ENCODE measurements at places on chromosomes 16 and 17.

- DNase-seq: no peak
Measured at GRCh38 chr17:12613566-12613965, 52.1 kb upstream of the MYOCD start.

DNA sequence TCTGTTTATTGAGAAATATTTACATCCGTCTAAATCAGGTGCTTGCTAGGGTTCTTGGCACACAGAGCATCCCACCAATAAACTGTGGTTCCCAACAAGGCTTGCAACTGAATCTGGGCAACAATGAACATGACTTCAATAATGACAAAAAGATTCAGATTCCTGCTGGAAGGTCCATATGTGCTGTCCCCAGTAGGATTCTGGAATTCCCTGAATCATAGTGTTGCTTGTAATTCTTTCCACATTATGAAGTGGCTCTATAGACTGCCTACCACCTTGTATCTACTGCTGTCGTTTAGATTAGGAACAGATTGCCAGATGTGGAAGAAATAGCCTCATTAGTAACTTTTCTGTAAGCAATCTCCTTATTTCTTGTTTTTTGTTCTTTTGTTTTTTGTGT lies 265.9 kb downstream of the WWOX start:
- DNase-seq: no peak

GRCh38 chr16:69241926-69242325 lies 55.0 kb downstream of the SNTB2 start:
- no peak for DNase-seq

DNA sequence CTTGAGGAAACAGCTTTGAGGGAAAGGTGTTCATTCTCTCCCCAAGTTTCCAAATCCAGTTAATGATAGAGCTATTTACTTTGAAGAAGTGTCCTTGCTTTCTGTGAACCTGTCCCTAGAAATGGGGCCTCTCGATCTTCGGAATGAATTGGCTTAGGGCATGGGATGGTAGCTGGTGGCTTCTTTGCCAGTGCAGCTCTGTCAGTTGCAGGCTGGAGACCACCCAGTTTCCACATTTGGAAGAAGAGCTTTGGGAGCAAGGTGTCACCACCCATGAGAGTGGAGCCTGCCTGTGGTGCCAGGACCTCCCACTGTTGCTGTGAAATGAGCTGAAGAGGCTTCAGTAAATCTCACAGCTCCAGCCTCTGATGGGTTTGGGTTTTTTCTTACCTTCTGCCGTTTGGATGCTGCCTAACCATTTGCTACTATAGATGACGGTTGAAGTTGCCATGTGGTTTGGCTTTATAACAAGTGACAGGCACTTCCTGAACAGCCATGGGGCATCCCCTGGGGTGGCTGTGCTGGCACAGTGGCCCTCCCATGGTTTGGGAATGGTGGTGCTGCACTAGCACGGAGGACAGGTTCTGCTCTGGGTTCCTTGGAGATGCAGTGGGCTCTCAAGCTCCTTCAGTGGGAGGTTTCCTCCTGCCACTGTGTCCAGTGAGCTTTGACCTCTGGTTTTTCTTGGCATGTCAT lies 19.5 kb upstream of the SLC5A10 start:
- DNase-seq: no peak

- no peak for DNase-seq
Measured at GRCh38 chr16:47590472-47590871, 129.3 kb downstream of the PHKB start.

- DNase-seq: no peak
Measured at GRCh38 chr16:5768445-5768844, 670.9 kb upstream of the EEF2KMT start.

DNA sequence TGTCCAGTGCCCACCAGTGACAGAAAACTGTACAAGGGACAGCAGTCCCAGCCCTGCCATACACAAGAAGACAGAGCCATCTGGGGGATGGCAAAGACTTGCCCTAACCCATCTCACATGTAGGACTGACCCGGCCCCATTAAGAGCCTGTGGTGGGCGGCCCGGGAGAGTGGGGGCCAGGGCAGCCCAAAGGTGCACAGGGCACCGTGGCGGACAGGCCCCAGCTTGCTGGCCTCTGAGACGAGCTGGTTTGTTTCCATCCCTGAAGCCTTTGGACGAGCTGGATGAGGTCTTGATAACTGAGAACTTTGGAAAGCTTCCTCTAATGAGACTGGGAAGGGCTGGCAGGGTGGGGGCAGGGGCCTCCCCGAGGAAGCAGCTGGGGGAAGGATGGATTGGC lies 11.0 kb upstream of the RCVRN start:
- no peak for DNase-seq

DNA sequence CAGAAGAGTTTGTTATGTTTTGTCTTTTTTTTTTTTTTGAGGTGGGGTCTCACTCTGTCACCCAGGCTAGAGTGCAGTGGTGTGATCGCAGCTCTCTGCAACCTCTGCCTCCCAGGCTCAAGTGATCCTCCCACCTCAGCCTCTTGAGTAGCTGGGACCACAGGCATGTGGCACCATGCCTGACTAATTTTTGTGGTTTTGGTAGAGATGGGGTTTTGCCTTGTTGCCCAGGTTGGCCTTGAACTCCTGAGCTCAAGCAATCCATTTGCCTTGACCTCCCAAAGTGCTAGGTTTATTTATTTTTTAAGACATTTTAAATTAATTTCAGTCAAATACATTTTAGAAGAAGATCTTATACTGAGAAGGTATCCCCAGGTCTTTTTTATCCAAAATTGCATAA lies 366.7 kb downstream of the KCNJ2 start:
- no peak for DNase-seq
